ENCODE measurements at places on chromosomes 12 and 14.

- no peak for DNase-seq
These were observed 24.3 kb downstream of the MAPK1IP1L start for GRCh38 chr14:55075628-55076175.

- no peak for DNase-seq
These were observed 2.5 kb downstream of the PPP1R12A start for GRCh38 chr12:79932357-79932756.

DNA sequence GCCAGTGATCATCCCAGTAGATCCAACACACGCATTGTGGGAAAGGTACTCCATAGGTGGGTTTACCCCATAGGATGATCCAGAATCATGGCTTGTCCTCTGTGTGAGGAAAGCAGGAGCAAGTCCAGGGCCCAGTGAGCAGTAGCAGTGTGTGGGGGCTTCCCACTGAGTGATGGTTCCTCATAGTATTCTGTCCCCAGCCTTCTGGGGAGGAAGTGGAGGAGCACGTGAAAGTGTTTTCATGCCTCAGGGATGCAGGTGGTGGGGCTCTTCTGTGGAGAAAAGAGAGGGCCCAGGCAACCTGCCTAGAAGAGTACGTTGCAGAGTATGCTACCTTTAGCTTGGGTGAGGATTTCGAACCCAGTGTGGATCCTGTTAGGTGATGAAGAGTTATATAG is 56.5 kb downstream of the SUSD6 start:
- DNase-seq = no peak

DNA sequence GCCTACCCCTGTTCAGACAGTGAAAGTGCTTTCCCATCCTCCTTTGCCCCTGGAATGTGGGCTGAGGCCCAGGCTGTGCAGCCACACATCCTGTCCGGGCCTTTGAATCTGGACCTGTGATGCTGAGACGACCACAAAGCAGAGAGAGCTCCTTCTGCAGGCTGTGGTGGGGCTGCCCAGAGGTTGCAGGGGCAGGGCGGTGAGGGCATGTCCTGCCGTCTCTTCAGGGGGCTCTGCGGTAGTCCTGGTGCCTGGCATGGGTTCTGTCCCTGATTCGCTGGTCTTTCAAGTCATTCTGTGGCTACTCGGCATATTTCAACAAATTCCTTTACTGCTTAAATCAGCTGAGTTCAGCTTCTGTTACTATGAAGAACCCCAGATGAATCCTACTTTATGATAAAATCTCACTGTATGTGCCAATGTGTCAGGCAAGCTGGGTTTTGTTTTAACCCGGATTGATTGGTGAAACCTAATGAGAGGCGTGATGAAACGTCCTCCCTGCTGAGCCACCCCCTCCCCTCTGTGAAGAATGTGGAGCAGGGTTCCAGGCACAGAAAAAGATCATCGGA is 63.4 kb upstream of the DICER1 start:
- no peak for DNase-seq

DNA sequence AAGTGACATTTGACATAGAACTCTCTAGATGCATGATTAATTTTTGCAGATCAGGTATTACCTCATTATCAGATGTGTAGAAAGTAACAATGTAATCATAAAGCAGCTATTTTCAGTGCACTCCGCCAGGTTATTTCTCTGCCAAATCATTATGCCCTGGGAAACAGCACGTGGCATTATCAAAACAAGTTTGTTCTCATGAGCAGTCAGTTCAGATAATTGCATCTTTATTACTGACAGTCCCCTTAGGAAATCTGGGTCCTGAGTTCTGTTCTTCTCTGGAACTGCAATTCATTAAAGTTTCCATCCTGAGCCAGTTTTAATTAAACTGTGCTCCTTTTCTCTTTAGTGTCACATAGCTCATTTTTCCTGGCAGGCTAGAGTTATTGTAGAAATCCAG is 94.7 kb upstream of the KRR1 start:
- no peak for DNase-seq

GRCh38 chr14:85607651-85608081 is 77.7 kb downstream of the FLRT2 start:
- DNase-seq = no peak

- DNase-seq = no peak
These were observed 611.1 kb downstream of the AACS start for GRCh38 chr12:125676366-125676765.

- DNase-seq = no peak
These were observed 72.7 kb upstream of the HECTD1 start for GRCh38 chr14:31280132-31280870.

DNA sequence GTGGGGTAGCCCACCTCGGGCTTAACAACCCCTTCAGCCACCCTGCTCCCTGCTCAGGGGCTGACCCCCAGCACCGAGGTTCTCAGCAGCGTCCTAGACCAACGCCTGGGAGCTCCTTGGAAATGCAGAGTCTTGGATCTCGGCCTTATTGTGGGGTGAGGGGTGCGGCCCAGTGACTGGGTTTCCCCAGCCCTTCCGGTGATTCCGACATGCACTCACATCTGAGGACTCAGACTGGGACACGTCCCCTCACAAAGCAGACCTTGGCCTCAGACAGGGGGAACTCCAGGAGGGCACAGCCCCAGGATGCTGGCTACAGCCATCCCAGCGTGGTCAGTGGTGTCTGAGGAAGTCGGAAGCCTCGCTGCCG is 117.7 kb downstream of the RFLNA start:
- no peak for DNase-seq

DNA sequence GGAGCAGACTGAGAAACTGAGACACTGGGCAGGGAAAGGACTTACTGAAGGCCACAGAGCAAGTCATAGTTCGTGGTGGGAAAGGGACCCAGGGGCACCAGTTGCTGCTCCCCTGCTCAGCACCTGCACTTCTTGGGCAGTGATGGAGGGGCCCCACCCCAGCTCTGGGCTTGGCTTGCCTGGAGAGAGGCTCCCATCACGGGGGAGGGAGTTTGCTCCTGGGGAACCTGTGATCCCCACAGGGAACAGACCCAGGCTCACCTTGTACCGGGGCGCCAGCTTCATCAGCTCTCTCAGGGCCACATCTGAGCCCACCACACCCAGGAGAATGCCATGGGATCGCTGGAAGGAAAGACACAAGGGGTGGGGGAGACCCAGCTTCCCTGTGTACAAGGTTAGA is 39.8 kb downstream of the CACNA2D4 start:
- DNase-seq = no peak
